ENCODE measurements at places on chromosomes 6 and 20.

- DNase-seq: no peak
Observed at GRCh38 chr6:78829407-78829806, 37.9 kb upstream of the IRAK1BP1 start.

DNA sequence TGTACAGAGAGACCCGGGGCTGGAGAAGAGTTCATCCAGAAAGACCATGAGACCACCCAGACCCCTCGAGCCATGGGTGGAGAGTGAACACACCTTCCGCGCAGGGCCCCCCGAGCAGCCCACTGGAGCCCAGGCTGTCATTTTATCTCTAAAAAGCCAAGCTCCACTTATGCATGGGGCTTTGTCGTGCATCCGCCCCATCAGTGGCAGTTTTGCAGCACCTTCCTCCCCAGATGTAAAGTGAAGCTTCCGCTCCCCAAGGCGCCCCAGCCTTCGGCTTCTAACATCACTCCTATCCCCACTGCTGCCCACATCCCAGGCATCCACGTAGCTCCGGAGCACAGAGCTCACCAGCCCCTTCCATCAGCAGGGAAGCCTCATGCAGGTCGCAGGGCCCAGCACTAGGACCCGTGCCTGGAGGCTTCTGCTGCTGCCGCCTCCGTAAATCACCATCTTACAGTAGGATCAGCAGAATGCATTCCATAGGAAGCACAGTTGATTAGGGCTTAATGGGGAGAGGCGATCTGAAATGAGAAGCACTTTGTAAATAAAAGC lies 301.1 kb downstream of the TAF4 start:
- DNase-seq: no peak

- no peak for DNase-seq
Observed at GRCh38 chr20:38260378-38261053, at the start of gene KIAA1755. KIAA1755 (minus strand) TSS chr20:38260735; CDS start chr20:38260500, 235 bp downstream.

DNA sequence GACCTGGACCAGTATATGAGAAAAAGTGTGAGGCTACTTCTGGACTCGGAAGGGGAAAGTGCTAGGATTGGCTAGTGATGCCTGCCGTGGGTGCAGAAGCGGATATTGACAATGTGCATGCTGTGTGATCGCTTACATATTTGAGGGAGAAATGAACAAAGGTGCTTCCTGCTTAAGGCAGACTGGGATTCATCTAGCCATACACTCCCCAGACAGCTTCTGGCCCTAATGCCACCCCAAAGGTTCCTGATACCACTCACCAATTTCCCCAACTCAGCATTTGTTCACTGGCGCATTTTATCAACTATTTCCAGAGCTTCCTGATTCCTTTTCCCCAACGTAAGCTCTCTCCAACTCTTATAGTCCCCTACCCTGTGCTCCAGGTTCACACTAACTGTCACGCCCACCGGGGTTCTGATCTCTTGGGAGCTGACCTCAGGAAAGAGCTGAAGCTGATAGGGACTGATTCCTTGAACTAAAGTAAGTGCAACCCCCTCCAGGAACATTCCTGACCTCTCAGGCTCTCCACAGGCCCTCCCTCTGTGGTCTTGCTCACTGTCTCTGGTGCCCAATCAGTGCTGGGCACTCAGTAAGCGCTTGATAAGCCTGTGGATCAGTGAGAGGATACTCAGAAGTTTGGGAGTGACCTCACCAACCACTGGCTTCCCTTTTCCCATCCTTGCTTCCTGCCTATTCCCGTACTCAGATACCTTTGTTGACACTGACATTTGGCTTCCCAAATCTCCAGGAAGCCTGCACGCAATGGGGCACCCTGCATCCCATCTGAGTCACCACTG lies 73.3 kb downstream of the MRPL14 start:
- no peak for DNase-seq

- no peak for DNase-seq
Observed at GRCh38 chr6:100420711-100421110, 44.0 kb downstream of the SIM1 start.

- DNase-seq: no peak
Observed at GRCh38 chr20:8720089-8720488, 348.8 kb upstream of the PLCB4 start.

DNA sequence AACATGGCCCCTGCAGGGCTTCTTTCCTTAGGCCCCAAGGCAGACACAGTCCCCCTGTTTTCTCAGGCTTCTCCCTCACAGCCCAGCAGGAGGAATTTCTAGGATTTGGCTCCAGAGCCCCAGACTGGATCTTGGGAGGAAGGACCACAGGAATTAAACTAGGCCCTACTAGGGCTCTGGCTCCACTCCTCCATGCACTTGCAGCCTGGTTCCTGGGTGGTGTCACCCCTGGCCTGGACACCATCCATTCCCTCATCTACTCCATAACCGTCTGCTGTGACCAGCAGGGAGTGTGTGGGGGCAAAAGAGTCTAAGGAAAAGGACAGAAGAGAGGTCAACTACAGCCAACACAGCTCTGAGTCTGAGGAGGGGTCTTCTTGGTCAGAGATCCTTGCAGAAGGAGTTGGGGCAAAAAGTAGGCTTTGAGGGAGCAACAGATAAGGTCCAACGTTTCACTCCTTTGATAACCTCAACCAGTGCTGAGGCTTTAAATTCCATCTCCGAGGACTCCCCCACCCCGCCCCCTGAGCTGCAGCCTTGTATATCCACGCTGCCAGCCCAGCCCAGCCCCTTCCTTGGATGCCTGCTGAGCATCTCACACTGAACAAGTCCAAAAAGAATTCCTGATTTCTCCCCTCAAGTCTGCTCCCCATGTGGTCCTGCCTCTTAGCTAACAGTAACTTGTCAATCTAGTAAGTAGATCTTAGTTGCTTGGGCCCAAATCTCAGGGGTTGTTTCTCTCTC lies 27.9 kb upstream of the SPDEF start:
- DNase-seq: no peak

DNA sequence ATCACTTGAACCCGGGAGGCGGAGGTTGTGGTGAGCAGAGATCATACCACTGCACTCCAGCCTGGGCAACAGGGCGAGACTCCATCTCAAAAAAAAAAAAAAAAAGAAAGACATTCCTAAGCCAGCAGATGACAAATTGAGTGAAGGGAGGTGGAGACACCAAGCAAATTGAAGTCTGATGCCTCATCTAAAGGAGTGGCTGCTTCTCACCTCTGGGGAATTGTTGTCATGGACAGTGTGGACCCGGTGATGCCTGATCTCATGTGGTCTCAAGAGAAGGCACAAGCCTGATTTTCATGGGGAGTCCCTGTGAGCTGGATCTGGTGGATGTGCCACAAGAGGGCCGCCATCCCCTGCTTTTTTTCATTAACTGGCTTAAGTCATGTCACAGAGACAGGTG lies 272.0 kb downstream of the ZNF217 start:
- no peak for DNase-seq

- no peak for DNase-seq
Observed at GRCh38 chr6:154071236-154071635, 32.2 kb downstream of the OPRM1 start.
